ENCODE measurements at places on chromosomes 16 and 17.

DNA sequence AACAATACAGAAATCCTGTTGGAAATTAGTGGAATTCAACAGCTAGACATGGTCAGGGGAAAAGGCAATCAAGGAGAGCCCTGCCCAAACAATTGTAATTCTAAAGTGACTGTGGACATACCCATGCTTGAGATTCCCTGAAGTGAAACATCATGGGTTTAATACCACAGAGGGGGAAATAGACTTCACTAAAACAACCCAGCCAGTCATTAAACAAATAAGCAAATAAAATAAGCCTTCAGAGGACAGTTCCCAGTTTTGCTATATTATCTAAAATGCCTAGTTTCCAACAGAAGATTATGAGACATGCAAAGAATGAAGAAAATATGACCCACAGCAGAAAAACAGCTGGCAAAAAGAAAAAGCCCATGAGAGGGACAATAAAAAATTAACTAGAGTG lies 376.3 kb downstream of the CDH8 start:
- DNase-seq: no peak

- DNase-seq: peak; percentile 82
Measured at GRCh38 chr17:50094243-50094752, 853 bp upstream of the PDK2 start.

DNA sequence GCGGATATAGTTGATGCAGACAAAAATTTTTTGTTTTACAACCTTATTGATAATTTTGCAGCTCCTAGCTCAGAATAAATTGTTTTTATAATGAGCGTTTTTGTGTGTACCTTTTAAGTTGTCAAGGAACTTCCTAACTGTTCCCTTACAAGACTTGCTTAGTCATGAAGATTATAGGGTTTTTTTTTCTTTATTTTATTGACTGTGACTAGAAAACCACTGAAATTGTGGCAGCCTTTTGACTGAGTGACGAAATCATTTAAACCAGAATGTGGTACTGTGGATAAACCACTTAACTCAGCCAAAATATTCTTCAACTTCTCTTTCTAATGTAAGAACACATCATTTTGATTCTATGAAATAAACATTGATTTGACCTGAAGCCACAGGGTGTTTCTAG lies 40.8 kb upstream of the VPS4A start:
- no peak for DNase-seq

DNA sequence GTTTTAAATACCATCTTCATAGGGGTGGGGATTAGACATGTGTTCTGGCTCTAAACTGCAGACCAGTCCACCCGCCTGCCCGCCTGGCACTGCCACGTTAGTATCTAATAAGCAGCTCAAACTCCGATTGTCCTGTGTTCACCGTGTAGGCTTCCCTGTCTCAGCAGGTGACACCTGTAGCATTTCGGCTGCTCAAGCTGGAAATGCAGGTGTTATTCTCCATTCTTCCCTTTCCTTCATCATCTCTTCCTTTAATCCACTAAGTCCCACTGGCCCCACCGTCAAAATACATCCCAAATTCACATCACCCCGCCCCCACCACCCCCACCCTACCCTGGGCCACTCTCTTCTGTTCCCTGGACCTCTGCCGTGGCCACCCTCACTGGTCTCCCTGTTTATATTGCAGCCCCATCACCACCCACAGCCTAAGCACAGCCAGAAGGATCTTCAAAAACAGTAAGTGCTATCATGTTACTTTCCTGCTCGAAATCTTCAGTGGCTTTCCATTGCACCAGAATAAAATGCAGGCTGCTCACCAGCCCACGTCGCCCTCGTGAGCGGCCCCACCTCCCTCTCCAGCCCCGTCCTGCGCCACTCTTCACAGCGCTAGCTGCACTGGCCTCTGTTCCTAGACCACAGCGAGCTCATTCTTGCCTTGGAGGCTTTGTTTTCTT lies 65.1 kb downstream of the RTN4RL1 start:
- DNase-seq: no peak

DNA sequence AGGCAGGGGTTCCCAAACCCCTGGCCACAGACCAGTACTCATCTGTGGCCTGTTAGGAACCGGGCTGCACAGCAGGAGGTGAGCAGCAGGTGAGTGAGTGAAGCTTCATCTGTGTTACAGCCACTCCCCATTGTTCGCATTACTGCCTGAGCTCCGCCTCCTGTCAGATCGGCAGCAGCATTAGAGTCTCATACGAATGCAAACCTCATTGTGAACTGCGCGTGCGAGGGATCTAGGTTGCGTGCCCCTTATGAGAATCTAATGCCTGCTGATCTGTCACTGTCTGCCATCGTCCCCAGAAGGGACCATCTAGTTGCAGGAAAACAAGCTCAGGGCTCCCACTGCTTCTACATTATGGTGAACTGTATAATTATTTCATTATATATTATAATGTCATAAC lies 25.1 kb upstream of the RMI2 start:
- no peak for DNase-seq

GRCh38 chr17:14745541-14745940 lies 444.7 kb downstream of the HS3ST3B1 start:
- no peak for DNase-seq

DNA sequence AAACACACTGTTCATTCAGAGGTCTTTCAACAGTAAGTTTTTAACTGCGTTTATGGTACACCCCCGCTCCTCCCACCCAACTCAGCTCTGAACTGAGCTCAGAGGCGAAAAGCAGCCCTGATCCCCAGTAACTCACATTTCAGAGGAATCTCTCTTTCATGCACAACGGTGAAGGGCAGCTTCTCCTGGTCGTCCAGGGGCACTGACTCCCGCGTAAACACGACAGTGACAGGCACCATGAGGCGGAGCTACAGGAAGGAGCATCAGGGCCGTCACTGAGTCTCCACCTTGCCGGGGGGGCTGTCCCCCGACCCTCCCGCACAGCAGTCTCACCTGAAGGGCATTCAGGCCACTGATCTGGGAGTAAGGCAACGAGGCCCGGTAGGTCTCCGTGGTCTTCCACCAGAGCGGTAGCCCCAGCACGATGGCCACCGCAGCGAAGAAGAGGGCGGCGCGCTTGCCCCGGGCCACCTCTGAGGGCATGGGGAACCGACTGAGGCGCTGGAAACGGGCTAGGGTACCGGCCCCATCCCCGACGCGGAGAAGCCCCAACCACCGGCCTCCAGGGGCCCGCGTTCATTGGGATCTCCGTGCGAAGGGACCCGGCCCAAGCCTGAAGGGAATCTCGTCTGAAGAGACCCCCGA lies 486 bp downstream of the PIGS start:
- DNase-seq: peak; percentile 11

GRCh38 chr16:30011714-30012504 lies 1.1 kb upstream of the DOC2A start:
- no peak for DNase-seq

DNA sequence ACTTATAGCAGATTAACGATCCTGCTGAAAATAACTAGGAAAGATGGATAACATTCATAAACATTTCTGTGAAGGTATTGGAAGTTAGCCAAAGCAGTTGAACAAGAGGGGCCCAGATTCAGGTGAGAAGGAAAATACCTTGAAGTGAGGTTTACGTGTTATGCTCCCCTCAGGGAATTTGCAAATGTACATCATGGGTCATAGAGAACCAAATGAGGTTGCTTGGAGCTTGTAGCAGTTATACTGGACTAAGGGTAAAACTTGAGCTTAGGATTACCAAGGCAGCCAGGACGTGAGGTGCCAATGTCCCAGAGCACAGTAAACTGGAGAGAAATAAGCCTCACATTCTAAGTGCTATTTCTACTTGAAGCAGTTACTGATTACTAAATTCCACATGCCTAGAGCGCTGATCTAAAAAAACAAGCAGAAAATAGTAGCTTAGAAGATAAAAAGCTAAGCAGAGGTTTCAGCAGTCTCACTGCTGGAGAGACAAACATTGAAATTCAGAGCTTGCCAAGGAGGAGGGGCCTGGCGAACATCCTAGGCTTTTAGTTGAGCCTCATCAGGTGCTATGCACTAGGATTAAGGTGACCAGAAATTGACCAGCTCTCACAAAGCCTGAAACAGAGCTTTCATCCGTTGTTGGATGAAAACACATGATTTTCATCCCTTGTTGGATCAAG lies 136.7 kb upstream of the FAM20A start:
- DNase-seq: no peak

DNA sequence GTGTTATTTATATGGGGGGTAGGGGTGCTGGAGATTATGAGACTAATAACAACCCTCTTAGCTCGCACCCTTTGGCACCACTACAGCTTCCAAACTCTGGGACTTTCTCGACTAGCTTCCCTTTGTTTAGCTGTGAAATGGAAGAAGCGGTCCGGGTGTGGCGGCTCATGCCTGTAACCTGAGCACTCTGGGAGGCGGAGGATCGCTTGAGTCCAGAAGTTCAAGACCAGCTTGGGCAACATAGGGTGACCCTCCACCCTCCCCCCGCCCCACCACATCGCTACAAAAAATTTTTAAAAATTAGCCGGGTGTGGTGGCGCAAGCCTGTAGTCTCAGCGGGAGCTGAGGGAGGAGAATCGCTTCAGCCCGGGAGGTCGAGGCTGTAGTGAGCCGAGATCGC lies 814 bp upstream of the CDH3 start:
- DNase-seq: no peak

DNA sequence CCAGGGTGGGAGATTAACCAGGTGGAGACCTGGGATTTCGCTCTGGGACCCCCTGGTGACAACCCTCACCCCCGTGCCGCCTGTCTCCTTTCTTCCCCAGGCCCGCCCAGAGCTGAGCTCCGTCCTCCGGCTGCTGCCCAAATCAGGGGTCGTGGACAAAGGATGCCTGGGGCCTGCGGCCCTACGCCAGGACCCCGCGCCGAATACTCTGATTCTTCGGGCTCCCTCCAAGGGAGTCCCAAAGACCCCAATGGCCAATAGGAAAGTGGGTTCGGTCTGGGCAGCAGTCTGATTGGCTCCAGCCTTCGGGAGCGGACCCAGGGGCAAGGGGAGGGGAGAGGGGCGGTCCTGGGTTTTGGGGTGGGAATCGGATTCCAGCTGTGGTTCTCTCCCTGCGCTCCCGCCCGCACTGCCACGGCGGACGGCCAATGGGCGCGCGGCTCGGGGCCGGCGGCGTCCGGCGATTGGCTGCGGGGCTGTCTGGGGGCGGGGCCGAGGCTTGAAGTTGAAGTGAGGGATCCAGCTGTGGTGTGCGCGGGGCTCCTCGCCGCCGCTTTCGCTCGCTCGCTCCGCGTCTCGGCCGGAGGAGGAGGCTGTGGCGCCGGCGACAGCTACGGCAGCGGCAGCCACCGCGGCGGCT lies at the start of gene CACNA1G:
TSS of gene CACNA1G (plus strand) at position 531 of the 640 bp plus-strand sequence. CDS start 745 bp downstream, outside the sequence.
- peak; percentile 73 for DNase-seq

Measured in activated naive CD8-positive, alpha-beta T cell treated with anti-CD3 and anti-CD28 coated beads, Interleukin-2, amount 50 U/mL, for 16 hours (primary cell).